GDM1 (cell line): ENCODE measurements at places on chromosomes 7 and 10.

- DNase-seq: no peak
Observed at GRCh38 chr10:126588024-126588423, 82.5 kb downstream of the C10orf90 start.

DNA sequence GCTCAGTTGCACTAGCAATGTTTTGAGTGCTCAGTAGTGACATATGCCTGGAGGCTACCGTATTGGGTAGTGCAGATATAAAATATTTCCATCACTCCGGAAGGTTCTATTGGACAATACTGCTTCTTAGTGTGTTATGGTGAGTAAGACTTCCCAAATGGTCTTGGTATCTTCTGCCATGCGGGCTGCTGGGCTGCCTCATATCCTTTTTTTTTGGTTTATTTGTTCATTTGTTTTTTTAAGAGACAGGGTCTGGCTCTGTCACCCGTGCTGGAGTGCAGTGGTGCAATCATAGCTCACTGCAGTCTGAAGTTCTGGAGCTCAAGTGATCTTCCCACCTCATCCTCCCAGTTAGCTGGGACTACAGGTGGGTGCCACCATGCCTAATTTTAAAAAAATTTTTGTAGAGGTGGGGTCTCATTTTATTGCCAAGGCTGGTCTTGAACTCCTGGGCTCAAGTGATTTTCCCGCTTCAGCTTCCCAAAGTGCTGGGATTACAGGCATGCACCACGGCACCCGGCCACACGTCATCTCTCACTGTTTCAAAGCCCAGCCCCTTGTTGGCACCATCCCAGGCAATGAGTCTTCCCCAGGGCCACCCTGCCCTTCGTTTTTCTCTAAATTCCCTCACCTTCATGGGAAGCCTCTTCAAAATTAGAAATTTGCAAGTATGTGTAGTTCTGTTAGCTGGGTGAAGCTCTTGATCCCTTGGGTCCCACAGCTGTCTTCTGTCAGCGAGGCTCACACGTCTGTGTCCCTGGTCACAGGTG, 111.0 kb upstream of the KLF14 start:
- DNase-seq: no peak

- no peak for DNase-seq
Observed at GRCh38 chr10:109919220-109919619, 4.1 kb downstream of the XPNPEP1 start.

DNA sequence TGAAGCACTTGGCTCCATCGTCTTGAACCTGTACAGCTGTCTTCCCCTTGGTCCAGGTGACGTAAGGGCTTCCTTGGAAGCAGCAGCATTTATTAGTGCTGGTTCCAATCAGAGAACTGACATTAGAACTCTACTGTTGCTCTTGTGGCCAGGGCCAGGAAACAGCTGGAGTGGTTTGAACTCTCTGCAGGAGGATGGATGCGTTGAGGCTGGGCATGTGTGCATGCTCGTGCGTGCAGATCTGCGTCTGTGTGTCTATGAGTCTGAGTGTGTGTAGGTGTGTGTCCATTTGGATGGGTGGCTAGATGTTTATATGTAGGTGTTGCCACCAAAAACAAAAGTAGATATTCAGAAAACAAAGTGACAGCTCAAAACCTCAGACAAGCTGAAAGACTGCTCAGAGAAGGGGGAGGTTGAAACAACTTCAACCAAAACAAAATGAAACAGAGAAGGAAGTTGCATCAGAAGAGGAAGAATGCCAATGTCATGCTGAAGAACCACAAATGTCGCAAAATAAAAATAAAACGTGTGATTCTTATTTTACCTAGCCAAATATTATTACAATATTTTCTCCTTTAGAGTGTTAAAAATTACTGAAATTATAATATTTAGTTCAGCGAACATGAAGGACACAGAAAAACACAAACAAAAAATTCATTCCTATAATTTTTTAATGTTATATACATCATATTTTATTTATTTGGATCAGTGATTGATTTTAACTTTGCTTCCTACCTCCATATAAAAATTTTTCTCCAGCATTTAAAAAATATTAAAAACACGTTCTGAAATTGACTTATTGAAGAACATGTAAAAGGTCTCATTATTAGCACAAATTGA, 96.1 kb upstream of the MKLN1 start:
- DNase-seq: peak; percentile 68

GRCh38 chr7:32916006-32916405, 24.4 kb upstream of the KBTBD2 start:
- DNase-seq: no peak

DNA sequence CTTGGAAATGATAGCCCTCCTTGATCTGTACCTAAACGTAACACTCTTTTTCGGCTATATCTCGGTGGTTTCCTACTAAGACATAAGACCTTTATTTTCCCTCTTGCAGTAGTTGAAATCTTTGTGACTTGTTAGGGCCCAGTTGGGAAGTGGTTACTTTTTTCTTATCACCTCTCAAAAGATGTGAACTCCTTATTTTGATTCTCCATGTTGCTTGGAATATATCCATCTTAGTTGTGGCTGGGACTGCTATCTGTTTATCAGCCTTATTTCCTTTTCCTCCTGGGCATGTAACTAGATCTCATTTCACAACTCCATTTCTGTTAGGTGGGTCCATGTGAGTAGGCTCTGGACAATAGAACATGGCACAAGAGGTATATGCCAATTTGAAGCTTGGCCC, 4.1 kb upstream of the CPED1 start:
- DNase-seq: no peak

GRCh38 chr7:135618510-135618909, 43.8 kb upstream of the STMP1 start:
- no peak for DNase-seq

GRCh38 chr10:59222788-59223187, 46.3 kb downstream of the PHYHIPL start:
- DNase-seq: no peak

DNA sequence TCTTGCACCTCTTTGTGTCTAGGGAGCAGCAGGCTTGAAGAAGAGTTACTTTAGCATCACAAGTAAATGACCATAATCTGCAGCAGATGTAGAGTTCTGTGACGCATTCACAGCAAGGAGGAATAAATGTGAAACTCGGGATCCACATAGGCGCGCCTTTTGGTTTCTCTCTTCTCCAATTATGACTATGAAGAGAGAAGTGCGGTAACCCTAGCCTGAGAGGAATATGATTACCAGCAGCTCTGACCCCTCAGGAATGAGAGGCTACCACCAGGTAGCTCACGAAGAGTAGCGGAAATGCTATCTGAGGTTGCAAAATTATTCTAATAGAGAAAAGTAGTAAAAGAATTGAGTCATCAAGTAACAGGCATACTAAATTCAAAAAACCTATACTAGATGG, 25.2 kb upstream of the DMTF1 start:
- no peak for DNase-seq

- DNase-seq: no peak
Observed at GRCh38 chr10:905503-905902, 26.0 kb downstream of the LARP4B start.

DNA sequence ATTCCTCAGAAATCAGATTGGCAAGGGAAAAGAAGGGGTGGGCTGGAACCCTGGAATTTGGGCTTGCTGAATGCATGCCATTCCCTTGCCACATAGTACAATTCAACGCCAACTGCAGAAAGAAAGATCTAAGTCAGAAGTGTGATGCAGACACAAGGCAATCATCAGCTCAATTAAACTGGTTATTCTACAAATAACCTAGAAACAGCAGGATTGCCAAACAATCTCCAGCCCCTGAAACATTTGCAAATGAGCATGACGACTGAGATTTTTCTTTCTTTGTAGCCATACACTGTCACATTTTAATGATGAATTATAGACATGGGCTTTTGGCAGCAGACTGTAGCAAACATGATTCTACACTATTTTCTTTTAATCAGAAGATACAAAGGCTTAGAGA, 16.5 kb upstream of the CREB5 start:
- DNase-seq: no peak

DNA sequence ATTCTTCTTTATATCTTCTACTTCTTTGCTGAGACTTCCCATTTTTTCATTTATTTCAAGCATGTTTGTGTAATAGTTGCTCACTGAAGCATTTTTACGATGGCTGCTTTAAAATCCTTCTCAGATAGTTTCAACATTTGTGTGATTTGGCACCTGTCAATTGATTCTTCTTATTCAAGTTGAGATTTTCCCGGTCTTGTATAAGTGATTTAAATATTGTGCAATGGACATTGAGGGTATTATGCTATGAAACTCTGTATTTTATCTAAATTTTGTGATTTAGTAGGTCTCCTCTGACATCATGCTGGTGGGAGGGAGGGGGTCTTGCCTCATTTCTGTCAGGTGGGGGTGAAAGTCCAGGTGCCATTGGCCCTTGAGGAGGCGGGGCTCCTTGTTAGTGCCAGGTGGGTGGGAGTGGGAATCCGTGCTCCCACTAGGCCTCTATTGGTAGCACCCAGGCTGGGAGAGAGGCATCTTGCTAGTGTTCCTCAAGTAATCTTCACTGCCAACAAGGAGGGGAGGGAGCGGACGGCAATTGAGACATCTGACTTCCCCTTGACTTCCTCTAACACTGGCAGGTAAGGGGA, 73.0 kb downstream of the ANLN start:
- DNase-seq: no peak

DNA sequence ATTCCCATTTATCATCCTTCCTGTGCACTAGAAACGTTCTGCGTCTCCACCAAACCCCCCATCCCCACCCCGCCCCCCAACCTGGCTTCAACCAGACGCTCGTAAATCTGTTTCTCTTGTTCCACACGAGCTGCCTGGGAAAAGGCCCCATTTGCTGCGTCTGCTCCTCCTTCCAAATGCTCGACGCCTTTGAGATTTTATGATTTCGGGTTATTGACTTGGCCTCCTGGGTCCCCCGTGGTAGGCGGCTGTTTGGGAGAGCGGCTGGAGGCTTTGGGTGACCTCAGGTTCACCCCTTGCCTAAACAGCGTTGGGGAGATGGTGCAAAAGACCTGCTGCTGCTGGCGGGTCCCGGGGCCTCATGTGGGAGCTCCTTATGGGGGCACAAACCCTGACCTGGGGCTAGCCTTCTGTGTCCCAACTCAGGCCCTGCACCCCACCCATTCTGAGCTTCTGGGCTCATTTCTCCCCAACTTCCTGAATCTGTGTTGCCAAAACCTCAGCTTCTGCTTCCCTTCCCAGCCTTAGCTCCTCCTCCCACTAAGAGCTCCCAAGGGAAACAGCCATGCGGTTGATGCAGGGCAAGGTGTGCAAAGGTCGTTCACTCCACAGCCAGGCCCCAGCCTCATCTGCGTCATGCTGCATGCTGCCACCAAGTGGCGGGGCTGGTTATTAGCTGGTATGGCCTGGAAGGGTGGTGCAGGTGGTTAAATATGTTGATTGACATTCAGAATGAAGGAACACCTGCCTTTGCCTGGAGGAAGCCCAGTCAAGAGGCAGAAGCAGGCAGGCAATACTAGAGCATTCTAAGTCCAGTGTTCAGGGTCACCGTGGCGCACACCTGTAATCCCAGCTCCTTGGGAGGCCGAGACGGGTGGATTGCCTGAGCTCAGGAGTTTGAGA, 49.1 kb upstream of the ELN start:
- peak; percentile 77 for DNase-seq

DNA sequence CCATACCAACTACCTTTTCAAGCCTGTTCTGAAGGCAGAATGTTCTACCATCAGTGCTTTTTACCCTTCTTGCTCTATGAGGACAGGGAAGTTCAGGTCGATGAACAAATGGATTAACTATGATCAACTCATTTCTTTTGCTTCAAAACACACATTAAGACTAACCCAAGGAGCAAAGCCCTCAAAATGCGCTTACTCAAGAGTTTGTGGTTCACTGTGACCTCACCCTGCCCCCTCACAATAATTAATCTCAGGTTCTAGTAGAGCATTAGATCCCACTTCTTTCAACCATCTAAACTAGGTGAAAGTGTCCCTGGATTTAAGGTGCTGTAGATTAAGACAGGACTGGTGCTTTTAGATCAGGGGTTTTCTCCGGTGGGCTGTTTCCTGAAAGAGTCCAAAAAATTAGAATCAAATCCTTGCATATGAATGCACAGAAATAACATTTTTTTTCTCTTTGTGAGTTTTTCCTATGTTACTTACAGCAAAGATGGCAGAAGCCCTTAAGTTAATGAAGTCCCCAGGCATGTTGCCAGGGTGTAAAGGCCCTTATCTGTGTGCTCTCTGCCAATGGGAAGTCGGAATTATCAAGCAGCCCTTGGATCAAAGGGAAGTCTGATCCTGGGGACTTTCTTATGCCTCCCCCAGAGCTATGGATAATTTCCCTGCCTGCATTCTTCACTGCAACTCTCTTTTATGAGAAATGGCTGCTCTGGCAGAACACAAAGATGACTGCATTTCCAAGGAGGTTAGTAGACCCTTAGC, 205.5 kb upstream of the STK17A start:
- no peak for DNase-seq

- DNase-seq: no peak
Observed at GRCh38 chr10:105138358-105138757, 497.3 kb downstream of the SORCS3 start.

GRCh38 chr7:103487419-103487818, 41.4 kb upstream of the SLC26A5 start:
- DNase-seq: no peak

- no peak for DNase-seq
Observed at GRCh38 chr7:4097001-4097609, 585.0 kb upstream of the FOXK1 start.

GRCh38 chr7:133353775-133354174, 100.9 kb downstream of the EXOC4 start:
- DNase-seq: no peak

DNA sequence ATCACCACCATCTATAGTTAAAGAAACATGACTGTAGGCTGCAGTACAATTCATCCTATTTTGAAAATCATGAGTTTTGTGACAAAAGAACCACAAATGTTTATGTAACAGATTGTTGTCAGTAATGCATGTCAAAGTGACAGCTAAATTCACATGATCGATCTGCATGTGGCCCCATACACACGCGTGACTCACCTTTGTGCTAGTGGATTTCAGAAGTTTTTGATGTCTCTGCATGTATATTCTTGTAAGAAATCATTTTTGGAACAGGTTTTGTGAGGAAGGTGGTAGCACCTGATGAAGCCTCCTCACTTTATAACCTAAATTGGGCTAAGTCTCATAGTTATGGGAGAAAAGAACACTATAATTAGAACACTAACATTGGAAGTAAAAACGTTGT, 17.1 kb downstream of the RNF32 start:
- DNase-seq: no peak

DNA sequence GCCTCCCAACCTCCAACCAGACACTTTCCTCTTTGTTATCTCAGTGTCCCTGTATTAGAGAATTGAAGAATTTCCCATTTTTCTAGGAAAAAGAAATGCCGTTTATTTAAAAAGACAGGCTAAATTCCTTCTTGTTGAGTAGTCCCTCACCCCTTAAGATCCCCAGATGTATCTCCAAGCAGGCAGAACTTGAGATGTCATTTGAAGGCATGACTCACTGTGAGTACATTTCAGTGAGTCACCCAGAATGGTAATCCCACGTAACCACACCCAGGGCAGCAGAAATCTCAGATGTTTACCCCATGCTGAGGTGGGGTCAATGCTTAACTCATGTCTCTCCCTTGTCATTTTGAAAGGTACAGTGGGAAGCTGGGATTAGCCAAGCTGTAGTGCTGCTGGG, 4.4 kb downstream of the ZNF655 start:
- no peak for DNase-seq

- DNase-seq: peak; percentile 1
Observed at GRCh38 chr10:21675157-21675796, 141.2 kb downstream of the MLLT10 start.
